A549 treated with CpdA at 1 μM for 4 hours (cell line): ENCODE measurements at places on chromosomes 2 and 18. TPM values are rescaled to one million over a fixed set of nuclear protein-coding genes. Genes with fewer than 3 reads are reported as not detected.

REG3A gene
- total RNA-seq = not detected in 5 replicates

LIMS1 gene
- total RNA-seq = 36.3 to 64.0 TPM (median 56.3 TPM) in 5 replicates

RFX8 gene
- total RNA-seq = not detected in 5 replicates

TRIM54 gene
- total RNA-seq = 0.34 to 0.73 TPM (median 0.48 TPM) in 5 replicates

THSD7B gene
- not detected in 5 replicates for total RNA-seq

MSTN gene
- not detected in 5 replicates for total RNA-seq

KIF3C gene
- 40.6 to 56.4 TPM (median 52.0 TPM) in 5 replicates for total RNA-seq

STPG4 gene
- 0.12 TPM in 1 of 5 replicates, not detected in the others for total RNA-seq

ADGRF3 gene
- 0.09 to 0.31 TPM (median 0.12 TPM) in 5 replicates for total RNA-seq

IL36G gene
- 0.10 TPM in 1 of 5 replicates, not detected in the others for total RNA-seq

PLGLB2 gene
- total RNA-seq = 0.14 to 0.41 TPM (median 0.29 TPM) in 4 of 5 replicates, not detected in the other

DSEL gene
- 0.28 to 0.44 TPM (median 0.37 TPM) in 5 replicates for total RNA-seq

TMEM178A gene
- total RNA-seq = 0.06 to 0.14 TPM in 2 of 5 replicates, not detected in the others

PTH2R gene
- not detected in 5 replicates for total RNA-seq

DNER gene
- 5.0 to 8.5 TPM (median 6.4 TPM) in 5 replicates for total RNA-seq

IL1B gene
- 0.09 to 0.40 TPM (median 0.24 TPM) in 5 replicates for total RNA-seq

CDH2 gene
- total RNA-seq = 31.9 to 53.1 TPM (median 38.7 TPM) in 5 replicates

SIX2 gene
- total RNA-seq = 0.12 to 0.35 TPM (median 0.22 TPM) in 5 replicates

ATP6V1B1 gene
- 1.5 to 2.5 TPM (median 2.4 TPM) in 4 of 5 replicates, not detected in the other for total RNA-seq

RIT2 gene
- total RNA-seq = not detected in 5 replicates

ZNF514 gene
- 5.6 to 7.6 TPM (median 6.9 TPM) in 5 replicates for total RNA-seq

IGFBP5 gene
- total RNA-seq = 0.21 to 0.31 TPM (median 0.30 TPM) in 5 replicates

CD28 gene
- not detected in 5 replicates for total RNA-seq

C1GALT1C1L gene
- 1.2 to 2.3 TPM (median 1.7 TPM) in 5 replicates for total RNA-seq

SNTG2 gene
- not detected in 5 replicates for total RNA-seq

APCDD1 gene
- not detected in 5 replicates for total RNA-seq

MTCL1 gene
- 50.9 to 62.0 TPM (median 55.8 TPM) in 5 replicates for total RNA-seq

SLC14A1 gene
- total RNA-seq = 0.05 to 0.26 TPM (median 0.13 TPM) in 3 of 5 replicates, not detected in the others
